ENCODE measurements at places on chromosomes 2 and 18.

DNA sequence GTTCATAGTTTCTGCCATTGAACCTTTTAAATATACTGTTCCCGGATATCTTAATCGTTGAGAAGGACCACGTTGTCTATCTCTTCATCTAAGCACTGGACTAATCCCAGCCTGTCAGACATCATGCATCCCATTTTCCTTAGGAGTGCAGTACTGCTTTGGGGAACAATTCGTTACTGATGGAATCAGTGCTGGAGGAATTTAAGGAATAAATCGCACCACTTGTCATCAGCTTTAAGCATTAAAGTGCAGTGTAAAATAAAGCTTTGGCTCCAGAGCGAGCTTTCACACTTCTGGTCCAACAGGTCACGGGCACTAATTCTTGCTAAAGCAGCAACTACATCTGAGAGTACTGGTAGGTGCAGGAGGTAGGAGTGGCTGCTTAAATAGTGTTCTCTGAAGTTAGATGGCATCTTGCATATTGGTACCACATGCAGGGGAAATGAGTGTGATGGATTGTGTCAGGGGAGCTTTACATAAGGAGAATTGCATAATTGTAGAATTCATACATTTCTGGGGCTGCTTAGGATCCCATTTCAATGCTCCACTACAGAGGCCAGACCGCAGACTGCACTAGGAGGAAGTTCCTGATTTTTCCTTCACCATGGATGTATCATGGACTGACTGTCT is 105.7 kb upstream of the RASGRP3 start:
- DNase-seq = no peak

DNA sequence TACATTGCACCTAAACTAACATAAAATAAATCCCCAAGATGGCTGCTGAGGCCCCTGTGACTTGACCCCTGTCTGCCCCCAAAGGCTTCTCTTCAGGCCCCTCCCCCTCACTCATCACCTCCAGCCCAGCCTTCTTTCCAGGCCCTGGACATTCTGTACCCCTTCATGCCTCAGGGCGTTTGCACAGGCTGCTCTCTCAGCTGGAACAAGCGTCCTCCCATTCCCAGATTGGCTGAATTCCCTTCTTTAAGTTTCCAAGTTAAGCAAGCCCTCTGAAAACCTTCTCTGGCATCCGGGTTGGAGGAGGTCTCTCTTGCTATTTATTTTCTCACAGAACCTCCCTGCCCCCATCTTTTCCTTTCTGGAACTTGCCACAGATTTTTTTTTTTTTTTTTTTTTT is 165.2 kb upstream of the BCL2L11 start:
- no peak for DNase-seq

GRCh38 chr18:58698701-58699193 is 27.5 kb downstream of the MALT1 start:
- no peak for DNase-seq

- DNase-seq = no peak
Measured at GRCh38 chr18:11134940-11135339, 14.4 kb downstream of the PIEZO2 start.

- no peak for DNase-seq
Measured at GRCh38 chr2:127951026-127951425, 65.3 kb upstream of the AMMECR1L start.

Measured in Daoy (cell line).